ENCODE measurements at places on chromosomes 5 and 9.

GRCh38 chr9:127316586-127317323, 52.2 kb downstream of the GARNL3 start:
- DNase-seq: no peak

GRCh38 chr5:171295299-171295698, 13.7 kb upstream of the TLX3 start:
- DNase-seq: no peak

DNA sequence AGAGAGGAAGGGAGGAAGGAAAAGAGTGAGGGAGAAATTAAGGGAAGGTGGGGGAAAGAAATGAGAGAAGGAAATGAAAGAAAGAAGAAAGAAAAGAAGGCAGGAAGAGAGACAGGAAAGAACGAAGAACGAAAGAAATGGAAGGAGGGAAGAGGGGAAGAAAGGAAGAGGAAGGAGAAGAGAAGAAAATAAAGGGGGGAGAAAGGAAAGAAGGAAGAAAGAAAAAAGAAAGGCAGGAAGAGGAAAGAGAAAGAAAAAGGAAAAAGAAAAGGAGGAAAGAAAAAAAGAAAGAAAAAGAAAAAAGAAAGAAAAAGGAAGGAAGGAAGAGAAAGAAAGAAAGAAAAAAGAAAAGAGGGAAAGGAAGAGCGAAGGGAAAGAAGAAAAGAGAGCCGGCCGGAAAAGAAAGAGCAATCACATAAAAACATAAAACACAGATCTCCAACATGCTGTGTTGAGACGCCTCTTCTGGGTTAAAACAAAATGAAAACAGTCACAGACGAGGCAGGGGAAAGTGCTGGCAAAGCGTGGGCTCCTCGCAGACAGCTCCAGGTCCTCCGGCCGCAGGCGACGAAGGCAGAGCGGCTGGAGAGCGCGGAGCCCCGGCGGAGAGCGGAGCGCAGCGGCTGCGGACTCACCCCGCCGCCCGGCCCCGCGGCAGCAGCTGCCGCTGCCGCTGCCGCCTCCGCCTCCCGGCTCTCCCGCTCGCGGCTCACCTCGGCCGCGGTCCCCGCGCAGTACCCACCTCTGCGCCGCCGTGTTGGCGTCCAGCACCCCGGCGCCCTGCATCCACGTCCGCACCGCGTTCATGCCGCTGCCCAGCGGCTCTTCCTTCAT, 896 bp downstream of the EBF1 start:
- peak; percentile 63 for DNase-seq

DNA sequence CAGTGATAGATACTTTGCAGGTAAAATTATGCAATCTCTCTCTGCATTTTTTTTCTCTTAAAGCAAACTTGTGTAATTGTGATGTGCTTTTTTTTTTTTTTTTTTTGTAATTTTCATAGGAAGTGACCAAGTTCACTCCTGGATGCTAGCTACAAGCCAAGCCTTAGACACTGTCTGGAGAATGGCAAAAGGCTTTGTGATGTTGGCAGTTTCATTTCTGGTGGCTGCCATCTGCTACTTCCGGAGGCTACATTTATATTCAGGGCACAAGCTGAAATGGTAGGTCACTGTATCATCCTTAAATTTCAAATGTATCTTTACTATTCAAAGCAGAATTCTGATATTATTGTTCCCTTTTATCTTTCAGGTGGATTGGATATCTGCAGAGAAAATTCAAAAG, 19.3 kb downstream of the OTULINL start:
- DNase-seq: no peak

DNA sequence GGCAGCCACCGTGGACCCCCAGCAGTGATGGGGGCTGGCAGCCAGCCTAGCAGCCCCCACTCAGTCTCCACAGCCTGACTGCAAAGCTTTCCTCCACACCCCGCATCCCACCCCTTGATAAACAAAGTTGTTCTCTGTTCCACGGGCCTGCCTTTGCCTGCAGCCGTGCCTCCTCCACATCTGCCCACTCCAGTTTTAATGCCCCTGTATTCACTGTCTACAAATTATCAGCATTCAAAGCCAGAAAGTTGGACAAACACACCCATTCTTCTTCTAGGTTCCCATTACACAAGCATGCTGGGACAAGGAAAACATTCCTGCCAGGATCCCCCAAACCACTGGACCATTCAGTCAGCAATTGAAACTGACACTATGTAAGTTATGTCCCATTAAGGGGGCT, 23.0 kb upstream of the NR5A1 start:
- no peak for DNase-seq

- peak; percentile 32 for DNase-seq
Observed at GRCh38 chr5:103466495-103466894, 96.1 kb downstream of the NUDT12 start.

DNA sequence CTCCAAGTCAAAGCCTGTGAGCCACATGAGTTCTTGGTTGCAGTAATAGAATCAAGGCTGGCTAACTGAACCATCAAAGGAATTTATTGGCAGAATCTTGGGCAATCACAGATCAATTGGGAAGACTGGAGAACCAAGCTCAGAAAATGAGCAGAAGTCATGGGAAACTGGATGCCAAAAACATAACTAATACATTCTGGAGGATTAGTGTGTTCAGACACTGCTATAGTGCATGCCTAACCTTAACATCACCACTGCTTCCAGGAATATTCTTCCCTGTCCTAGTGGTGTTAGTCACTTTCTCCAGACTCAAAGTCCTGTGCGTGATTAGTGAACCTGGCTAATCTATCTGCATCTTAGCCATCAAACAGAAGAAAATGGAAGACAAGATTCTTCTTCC, 843.7 kb downstream of the EFNA5 start:
- DNase-seq: no peak

DNA sequence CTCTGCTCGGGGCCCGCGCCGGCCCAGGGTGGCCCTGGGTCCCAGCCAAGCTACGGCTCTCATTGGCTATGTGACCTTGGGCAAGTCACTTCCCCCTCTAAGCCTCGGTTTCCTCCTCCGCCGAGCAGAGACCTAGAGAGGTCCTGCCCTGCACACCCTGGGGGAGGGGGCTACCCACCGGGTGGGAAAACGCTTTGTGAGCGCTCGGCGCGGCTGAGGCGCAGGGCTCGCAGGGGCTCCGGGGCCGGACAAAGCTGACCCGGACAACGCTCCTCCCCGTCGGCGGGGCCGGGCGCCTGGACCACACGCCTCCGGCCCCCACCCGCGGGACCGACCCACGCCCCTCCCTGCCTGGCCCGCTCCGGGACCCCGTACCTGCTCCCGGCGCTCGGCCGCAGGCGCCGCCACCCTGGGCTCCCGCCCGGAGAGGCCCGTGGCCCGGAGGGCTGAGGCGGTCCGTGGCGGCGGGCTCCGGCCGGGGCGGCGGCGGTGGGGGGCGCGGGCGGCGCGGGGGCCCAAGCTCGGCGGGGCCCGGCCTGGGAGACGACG, 85.7 kb upstream of the MELK start:
- DNase-seq: no peak

- peak; percentile 93 for DNase-seq
Observed at GRCh38 chr9:129139993-129140396, 28.8 kb downstream of the PTPA start.

- DNase-seq: no peak
Observed at GRCh38 chr5:129392681-129393080, 67.4 kb upstream of the ADAMTS19 start.

- DNase-seq: no peak
Observed at GRCh38 chr5:156405988-156406387, 79.0 kb downstream of the SGCD start.

GRCh38 chr5:25516141-25516540, 871.4 kb upstream of the CDH10 start:
- no peak for DNase-seq

GRCh38 chr5:73911761-73912393, 285.9 kb downstream of the ARHGEF28 start:
- DNase-seq: no peak

DNA sequence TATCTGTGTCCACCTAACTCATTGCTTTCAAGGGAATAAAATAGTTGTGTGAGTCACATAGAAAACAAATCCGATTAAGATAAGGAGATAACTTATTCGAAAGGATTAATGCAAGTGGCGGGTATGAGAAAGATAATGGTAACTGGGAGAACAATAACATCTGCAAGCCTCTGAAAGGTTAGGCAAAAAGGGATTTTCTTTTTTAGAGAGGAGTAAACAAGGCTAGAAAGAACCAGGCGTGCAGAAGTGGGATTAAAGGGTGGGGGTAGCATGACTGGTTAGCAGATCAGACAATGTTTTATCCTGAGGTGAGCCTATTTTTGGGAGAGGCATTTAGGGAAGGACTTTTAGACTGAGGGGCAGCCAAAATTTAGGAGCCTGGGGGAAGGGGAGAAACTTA, 34.7 kb upstream of the JMY start:
- DNase-seq: no peak

DNA sequence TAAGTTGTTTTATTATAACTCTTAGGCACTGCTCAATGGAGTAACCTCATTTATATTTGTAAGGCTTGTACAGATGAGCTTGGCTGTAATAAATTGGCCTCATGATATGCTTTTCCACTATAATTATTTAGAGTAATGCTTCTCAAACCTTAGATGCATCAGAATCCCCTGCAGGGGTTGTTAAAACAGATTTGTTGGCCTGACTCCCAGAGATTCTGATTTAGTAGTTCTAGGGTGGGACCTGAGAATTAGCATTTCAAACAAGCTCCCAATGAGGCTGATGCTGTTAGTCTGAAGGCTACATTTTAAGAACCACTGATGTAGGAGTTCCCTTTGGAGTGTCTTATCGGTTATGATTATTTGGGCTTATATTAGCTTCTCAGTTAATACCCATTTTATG, 38.2 kb upstream of the ARSB start:
- DNase-seq: no peak

DNA sequence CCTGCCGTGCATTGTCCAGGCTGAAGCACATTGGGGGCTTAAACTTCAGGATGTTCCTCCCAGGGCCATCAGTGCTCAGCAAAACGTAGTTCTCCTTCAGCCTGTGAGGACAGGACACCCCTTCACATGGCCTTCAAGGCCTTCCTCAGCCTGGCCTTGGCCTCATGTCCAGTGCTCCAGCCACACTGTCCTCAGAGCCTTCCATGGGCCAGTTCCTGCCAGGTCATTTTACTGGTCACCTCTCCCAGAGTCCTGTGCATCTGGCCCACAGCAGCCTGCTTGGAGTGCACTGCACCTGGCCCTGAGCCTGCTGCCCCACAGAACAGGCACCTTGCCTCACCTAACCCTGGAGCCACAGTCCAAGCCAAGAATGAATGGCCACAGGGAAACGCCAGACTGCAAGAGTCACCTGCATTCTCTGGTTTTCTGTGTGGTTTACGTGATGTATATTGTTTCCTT, 8.7 kb downstream of the HNRNPAB start:
- DNase-seq: no peak

DNA sequence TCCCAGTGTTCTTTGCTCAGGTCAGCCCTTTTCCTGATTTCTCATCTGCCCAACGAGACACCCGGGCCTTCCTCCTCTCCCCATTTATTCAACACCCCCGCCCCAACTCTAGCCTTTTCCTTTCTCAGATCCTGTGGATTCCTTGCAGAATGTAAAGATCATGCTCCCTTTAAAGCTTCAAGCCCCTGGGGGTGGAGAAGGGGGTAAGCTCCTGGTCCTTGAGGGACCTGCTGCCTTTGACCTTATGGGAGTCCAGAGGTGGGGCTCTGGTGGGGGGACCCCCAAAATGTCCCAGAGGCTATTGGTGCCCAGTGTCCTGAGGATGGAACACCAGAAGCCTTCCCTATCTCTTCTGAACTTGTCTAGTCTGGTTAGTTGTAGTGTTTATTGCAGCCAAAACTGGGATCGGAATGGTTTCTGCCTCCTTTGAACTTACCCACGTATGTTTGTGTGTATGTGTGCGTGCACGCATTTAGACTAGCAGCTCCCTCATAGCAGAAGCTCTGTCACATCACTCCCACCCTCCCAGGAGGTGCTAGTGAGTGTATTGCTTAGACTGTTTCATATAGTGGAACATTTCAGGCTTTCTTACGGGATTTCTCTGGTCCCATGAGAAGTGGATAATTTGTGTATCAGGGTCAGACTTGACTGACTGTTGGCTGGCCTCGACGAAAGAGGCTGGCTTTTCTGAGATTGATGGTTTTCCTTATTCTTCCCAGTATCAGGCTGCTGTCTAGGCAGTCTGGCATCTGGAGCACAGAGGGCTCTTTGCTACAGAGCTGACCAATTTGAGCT, 1.1 kb downstream of the GALNT10 start:
- no peak for DNase-seq

GRCh38 chr5:150144879-150145278, 10.8 kb downstream of the PDGFRB start:
- no peak for DNase-seq

DNA sequence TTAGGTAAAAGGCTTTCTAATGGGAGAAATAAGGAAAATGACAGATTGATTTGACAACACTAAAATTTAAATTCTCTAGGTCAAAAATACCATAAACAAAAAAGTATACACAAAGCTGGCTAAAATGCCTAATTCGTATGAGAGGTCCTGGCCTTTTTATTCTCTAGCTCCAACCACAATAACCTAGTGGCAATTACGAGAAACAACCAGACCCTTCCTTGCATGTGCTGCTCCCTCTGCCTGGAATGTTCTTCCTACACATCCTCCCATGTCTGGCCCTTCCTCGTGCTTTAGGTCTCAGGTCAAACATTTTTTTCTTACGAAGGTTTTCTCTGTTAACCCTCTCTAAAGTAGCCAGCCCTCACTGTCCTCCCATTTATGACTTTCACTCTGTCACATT, 176.4 kb upstream of the PLPPR1 start:
- DNase-seq: no peak

GRCh38 chr9:85994191-85994590, 53.2 kb downstream of the NAA35 start:
- DNase-seq: no peak

GRCh38 chr9:5863092-5863746, 27.5 kb upstream of the MLANA start:
- DNase-seq: peak; percentile 70

DNA sequence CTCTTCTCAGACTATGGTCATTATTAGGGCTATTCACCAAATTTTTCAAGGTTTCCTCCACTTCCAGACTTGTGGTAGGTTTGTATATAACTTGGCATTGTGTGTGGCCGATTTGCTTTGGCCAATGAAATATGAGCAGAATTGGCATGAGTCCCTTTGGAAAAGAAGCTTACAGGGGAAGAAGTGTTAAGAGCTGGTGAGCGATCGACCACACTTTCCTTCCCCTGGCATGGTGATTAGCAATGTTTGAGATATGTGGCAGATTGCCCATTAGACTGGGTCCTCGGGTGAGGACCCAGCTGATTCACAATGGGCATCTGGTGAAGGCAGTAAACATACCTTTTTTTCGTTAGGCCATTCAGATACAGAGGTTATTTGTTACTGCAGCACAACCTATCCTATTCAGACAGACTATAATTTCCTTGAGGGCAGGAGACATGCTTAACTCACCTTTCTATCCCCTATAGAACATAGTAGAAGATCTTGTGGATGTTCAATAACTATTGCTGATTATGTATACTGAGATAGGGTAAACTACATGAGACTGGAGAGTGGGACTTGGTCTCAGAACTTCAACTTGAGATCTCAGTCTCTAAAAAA, 62.8 kb upstream of the KLF9 start:
- peak; percentile 23 for DNase-seq

- DNase-seq: no peak
Observed at GRCh38 chr9:110619831-110620230, 40.3 kb upstream of the SVEP1 start.
